ENCODE measurements at places on chromosomes 7 and 10.

DNA sequence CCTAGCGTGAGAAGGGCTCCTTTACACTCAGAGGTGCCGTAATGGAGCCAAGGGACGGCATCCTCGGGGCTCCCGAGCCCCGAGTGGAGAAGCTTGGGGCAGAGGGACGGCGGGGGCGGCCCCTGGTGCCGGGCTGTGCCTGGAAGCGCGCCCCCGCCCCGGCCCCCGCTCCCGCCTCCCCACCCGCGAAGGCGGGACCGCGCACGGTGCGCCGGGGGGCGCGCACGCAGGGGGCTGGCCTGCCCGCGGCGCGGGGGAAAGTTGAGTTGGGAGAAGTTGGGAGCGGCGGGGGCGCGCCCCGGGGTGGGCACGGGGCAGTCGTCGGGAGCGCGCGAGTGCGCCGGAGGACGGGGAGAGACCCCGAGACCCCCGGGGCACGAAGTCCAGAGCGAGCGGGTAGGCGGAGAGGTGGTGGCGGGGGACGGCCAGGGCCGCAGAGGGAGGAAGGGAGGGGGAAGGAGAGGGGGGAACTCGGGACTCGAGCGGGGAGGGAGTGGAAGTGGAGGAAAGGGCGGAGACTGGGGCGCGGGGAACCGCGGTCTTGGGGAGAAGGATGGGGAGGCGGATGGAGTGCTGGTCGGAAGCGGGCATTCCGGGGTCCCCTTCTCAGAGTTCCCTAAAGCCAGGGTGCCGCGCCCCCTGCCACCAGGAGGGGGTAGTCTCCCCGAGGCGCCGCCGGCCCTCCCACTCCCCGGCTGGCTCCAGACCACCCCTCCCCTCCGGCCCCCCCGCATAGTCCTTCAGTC lies at the start of gene SLC4A2:
TSS of gene SLC4A2 (plus strand) at position 223 of the 746 bp plus-strand sequence. CDS start 2,399 bp downstream, outside the sequence.
- DNase-seq, result peak; percentile 57

DNA sequence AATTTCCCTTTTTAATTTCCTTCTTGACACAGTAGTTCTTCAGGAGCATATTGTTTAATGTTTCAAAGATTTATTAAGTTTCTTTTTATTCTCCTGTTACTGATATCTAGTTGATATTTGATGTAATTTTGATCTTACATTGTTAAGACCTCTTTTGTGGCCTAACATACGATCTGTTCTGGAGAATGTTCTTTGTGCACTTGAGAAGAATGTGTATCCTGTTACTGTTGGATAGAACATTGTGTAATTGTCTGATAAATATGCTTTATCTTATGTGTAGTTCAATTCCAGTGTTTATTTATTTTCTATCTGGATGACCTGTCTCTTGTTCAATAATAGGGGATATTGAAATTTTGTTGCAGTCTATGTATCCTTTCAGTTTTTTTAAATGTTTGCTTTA lies 106.7 kb downstream of the ITGB1 start:
- DNase-seq, result no peak

DNA sequence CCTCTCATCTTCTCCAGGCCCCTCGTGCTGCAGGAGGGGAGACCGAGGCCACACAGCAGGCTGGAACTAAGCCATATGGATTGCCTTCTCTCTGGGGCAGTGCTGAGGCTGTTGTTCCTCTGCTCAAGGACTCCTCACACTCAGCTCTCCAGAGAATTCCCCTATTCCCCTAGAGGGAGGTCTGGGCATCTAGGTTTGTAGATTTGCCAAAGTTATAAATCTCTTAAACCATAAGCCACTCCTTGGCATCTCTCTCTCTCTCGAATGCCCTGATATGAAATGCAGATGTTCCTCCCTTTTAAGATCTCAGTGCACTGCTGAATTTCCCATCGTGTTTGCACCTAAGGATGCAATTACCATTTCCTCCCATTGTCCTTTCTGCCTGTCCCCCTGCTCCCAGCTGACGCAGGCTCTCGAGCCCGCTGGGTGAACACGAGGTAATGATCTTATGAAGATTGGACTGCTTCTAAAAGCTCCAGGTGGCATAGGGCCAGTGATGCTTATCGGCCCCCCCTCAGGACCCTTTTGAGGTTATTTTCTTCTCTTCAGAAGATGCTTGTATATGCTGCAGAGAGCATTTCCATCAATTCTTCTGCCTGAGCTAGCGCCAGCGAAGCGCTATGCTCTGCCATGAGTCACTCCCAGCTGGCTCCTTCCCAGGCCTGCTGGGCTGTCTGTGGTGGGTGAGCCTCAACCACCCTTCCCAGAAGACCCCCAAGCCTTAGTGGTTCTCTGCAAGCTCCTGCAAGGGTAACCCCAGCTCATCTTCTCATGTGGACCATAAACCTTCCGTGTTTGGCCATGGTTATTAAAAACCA lies 41.6 kb upstream of the AQP1 start:
- no peak for DNase-seq

DNA sequence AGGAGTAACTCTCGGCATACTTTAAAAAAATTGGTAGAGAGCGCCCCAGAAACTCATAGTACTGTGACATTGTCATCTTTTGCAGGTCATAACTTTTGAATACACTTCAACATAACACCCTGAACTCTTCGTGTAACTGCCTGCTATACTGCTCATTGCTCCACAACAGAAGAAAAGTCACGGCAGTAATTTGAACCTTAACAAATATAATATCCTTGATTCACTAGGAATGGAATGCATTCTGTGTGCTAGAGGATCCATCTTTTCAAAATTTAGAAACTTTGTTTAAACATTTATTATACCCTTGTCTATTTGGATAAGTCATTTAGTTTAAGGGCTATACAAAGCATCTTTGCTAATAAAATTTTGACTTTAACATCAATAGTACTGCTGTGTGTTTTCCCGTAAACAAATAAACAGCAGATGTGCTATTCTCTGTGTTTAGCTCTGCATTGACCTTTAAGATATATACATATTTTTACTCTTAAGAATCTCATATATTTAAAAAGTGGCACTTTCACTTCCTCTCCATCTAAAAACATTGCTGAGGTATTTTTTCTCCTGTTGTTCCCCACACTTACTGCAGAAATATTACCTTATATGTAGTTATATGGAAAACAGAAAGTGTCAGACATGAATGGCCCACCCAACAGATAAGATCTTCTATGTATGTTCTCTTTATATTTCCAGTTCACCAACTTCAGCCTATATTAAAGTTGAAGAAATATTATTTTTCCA lies 217.6 kb upstream of the TMEM229A start:
- no peak for DNase-seq

DNA sequence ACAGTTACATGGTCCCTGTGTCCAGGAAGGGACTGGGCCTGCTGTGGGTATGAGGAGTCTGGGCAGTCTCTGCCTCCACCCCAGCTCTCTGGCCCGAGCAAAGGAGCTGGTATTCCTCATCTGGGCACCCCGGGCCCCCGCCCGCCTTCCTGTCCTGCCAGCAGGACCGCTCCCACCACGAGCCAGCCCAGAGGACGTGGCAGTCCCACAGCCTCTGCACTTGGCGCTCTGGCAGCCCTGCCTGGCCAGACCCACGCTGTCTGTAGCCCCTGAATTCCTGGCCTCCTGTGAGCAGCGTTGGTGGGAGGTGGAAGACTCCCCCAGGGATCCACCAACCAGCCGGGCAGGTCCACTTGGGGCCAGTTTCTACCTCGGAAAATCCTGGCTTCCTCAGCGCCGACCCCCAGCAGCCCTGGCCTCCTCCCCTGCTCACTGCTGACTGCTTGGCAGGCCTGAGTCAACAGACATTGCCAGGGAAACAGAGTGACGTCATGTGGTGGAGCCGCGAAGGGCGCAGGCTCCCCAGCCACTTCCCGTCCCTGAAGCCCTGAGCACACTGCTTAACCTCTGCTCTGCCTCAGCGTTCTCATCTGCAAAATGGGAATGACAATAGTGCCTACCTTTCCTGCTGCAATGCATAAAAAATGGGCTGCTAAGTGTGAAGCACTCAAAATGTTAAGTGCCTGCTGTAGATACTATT lies 21.6 kb upstream of the LIMK1 start:
- peak; percentile 86 for DNase-seq

DNA sequence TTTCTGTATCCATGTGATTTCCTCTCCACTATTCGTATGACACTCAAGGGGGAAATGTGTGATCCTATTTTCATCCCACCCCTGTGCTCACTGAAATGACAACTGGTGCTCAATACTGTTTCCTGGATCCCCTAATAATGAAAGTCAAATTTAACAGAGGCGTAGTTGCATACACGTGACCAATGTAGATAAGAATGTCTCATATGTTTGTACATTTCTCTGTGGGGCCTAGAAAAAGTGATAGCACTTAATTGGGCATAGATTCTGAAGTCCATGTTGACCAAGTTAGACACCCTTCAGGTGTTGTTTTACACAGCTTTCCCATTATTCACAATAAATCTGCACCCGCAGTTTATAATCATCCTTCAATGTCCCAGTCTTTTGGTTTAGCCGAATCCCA lies 59.1 kb downstream of the JAZF1 start:
- DNase-seq, result no peak

GRCh38 chr7:77460057-77460486 lies 43.9 kb upstream of the GSAP start:
- no peak for DNase-seq

DNA sequence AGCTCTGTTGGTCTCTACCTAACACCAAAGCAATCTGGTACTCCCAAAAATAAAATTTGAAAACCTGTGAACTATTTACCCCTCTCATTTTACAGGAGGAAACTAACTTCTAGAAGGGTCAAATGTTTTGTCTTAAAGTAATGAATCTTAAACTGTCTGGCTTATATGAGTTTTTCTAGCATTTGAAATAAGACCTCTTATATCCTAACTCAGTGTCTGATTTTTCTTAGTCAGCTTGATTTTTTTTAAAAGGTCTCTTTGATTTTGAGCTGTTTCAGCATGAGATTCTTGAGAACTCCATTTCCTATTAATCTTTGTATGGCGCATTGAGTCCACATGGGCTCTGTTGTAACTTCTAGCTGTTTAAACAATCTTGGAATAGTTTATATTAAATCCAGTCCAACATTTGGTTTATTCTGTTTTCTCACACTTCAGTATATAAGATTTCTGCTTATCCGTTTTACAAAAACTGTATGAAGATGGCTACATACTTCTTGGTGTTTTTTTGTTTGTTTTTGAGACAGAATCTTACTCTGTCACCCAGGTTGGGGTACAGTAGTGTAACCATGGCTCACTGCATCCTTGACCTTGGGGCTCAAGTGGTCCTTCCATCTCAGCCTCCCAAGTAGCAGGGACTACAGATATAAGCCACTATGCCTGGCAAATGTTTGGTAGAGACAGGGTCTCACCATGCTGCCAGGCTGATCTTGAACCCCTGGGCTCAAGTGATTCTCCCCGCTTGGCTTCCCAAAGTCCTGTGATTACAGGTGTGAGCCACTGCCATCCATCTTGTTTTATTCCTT lies 91.1 kb downstream of the PPP1R9A start:
- no peak for DNase-seq

DNA sequence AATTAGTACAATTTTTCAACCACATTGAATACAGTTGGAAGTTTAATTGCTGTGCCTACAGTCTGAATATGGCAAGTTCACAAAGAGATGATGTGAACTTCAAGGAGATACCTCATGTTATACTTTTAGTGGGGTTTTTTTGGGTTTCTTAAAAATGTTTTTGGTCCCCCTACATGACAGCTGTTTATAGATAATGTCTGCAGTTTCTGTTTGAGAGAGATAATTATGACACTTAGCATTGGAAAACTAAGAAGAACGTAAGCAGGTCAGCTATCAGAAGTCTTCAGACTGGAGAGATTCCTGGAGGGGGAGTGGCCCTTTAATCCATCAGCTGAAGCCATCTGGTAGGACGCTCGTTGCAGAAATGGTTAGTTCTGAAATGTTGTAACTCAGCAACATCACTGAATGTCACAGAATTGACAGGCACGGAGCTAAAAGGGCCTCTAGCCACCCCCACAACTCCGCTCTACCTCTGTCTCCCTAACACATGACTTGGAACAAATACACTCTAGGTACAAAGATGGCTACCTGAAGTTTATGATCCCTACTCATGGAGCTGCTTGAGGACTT lies 29.0 kb downstream of the TIMM23 start:
- no peak for DNase-seq

- DNase-seq, result no peak
These were observed 44.3 kb downstream of the CXCL12 start for GRCh38 chr10:44340557-44340956.

DNA sequence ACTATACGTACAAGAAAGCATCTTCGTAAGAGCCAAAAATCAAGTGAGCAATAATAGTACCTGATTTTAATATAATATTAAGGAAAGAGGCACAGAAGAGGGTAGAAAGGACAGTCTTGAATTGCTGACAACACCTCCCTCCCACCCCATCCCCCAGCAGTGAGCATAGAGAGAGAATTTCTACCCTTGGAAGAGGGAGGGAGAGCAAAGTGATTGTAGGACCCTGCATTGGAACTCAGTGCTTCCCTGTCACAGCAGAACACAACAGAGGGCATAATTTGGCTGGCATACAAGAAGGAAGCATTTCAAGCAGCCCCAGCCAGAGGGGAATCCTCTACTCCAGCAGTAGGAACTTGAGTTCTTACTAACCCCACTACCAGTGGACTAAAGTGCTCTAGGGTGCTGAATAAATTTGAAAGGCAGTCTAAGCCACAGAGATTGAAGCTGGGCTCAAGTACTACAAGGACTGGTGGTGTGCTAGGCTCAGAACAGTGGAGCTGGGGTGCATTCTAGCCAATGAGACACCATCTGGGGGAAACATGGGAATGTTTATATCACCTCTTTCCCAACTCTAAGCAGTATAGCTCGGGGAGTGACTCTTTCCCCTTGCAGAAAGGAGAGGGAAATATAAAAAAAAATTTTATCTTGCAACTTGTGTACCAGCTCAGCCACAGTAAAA lies 44.2 kb downstream of the PCLO start:
- no peak for DNase-seq

DNA sequence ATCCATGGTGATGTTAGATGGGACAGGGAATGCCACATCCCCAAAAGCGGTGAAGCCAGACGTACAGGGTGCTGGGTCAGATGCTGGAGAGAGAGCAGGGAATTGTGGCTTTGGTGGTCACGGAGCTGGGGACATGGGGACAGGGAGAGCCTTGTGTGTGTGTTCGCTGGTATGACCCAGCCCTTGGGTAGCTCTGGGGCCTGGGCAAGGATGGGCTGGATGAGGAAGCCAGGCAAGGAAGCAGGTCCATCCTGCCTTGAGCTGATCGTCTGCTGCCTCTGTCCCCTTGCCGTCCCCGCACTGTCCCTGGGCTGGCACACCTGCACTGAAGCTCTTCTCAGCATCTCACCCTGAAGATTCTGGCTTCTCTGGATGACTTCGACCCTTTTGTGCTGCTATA lies 15.4 kb upstream of the CLDN4 start:
- no peak for DNase-seq

DNA sequence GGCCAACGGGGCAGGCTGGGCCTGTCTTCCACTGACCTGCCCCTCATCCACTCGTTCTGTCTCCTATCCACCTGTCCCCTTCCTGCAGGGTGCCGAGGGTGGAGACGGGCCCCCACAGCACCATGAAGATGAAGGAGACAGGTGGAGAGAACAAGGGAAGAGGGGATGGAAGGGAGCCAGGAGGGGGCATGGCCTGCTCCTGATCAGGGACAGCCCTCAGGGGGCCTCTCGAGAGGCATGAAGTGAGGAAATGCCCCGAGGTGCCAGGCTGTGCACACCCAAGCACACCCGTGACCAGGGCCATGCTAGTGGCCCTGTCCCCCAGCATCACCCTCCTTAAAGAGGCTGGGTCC lies 111.2 kb downstream of the ZMIZ1 start:
- no peak for DNase-seq

GRCh38 chr10:47381427-47382379 lies 2.4 kb downstream of the ZNF488 start:
- DNase-seq, result no peak

- no peak for DNase-seq
These were observed 19.5 kb upstream of the VPS41 start for GRCh38 chr7:38928506-38928905.

GRCh38 chr7:2101630-2102374 lies 130.9 kb downstream of the MAD1L1 start:
- DNase-seq, result no peak

- DNase-seq, result no peak
These were observed 366.8 kb upstream of the C7orf33 start for GRCh38 chr7:148223738-148224137.
